ENCODE measurements at places on chromosomes 2 and 18.

DNA sequence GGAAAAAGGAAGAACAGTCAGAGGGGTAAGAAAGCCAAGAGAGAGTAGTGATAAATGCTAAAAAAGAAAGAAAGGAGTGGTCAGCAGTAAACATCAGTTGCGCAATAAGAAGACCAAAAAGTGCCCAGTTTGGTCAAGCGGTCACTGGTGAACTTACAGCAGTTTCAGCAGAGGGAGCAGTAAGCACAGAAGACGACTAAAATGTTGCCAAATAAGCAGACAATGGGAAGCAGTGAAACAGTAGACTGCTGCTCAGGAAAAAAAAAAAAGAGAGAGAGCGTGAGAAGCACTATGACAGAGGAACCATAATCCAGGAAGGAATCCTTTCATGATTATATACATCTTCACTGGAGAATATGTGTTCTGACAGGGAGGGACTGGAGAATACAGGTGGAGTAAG, 45.8 kb downstream of the DNAJC10 start:
- DNase-seq, result no peak

- no peak for DNase-seq
Observed at GRCh38 chr2:29423061-29423666, 307.9 kb downstream of the CLIP4 start.

GRCh38 chr2:206176121-206176520, 16.4 kb downstream of the EEF1B2 start:
- no peak for DNase-seq

DNA sequence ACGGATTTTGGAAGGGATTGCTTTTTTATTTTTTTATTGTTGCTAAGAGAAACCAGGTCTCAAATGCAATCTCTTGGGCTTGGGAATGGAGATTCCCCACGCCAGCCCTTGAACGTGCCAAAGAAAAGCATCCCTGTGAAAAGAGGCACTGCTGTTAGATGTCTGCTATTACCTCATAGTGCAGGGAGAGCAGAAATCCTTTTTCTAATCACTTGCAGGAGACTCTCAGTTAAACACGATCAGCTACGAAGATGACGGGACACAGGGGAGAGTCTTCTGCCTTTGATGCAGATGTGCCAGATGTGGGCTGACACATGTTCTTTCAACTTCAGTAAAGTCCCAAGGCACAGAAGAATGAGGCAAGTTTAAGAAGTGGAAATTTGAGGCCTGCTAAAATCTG, 381.6 kb upstream of the TRIB2 start:
- no peak for DNase-seq

DNA sequence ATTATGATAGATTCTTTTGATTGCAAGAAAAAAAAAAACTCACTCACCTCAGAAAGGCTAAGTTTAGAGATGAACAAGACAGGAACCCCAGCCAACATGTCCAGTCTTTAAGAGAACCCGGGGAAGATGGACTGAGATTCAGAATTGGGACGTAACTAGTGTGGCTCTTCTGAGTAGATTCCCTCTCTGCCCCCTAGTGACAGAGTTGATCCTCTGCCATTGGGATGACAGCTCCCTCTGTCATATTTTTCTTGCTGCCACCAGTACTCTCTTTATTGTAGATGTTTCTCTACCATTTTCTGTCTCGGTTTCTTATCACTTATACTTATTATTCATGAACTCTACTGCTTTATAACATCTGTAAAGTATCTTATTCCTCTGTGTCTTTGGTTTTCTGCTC, 77.7 kb downstream of the GULP1 start:
- DNase-seq, result peak; percentile 41

GRCh38 chr2:1603059-1603458, 141.3 kb downstream of the PXDN start:
- no peak for DNase-seq

DNA sequence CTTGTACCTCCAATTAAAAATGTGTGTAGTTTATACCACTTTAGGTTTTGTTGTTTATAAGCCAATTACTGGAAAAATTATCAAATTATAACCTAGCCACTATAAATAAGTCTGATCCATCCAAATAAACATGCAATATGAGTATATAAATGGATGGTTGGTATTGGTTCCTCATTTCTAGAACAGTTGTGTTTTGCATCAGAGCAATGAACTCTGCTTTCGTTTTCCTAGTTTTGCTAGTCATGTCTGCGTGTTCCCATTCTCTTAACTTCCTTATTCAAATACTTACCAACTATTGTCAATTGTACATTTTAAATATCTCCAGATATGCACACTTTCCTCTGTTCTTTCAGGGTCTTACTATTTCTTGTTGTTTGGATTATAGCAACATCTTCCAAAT, 641.7 kb downstream of the NR4A2 start:
- DNase-seq, result no peak

GRCh38 chr2:37911296-37911873, 13.7 kb upstream of the RMDN2 start:
- DNase-seq, result no peak

GRCh38 chr2:238220892-238221521, 17.5 kb upstream of the ILKAP start:
- DNase-seq, result no peak

- DNase-seq, result no peak
Observed at GRCh38 chr2:9299161-9300100, 92.8 kb downstream of the ASAP2 start.

DNA sequence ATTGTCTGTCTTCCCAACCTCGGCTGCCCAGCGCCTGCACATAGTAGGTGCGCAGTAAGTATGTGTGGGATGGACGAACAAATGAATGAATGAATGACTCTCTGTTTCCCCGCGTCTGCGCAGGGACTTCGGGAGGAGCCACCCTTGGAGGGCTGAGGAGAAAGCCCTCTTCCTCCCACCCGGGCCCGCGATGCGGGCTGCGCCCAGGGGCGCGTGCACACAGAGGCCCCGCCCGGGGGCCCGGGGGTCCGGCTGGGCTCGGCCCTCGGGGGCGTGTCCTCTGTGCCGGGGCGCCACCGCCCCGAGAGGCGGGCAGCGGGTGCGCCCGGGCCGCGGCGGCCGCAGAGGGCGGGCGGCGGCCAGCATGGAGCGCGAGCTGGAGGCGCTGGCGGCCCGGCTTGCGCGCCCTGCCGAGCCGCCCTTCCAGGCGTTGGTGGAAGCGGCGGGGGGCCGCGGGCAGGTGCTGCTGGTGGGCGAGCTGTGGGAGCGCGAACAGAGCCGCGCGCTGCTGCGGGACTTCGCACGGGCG, at the start of gene C2orf72:
TSS of gene C2orf72 (plus strand) at position 322 of the 529 bp plus-strand sequence. CDS start at position 365, 43 bp downstream.
- DNase-seq, result peak; percentile 84

DNA sequence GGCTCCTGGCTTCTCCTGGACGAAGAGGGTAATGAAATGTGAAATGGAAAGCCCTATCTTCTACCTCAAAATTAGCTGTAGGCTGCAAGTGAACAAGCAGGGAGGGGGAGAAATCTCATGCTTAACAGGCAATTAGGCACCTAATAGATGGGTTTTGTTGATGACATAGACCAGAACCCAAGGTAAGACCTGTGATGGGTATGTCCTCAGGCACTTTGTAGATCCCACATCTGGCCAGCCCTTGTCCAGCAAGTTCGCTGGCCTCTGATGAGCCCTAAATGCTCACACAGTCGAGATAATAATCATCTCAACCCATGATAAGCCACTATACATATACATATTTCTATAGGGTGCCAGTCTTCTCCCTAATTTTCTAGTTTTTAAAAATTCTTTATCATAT, 82.6 kb downstream of the MARCO start:
- DNase-seq, result no peak

DNA sequence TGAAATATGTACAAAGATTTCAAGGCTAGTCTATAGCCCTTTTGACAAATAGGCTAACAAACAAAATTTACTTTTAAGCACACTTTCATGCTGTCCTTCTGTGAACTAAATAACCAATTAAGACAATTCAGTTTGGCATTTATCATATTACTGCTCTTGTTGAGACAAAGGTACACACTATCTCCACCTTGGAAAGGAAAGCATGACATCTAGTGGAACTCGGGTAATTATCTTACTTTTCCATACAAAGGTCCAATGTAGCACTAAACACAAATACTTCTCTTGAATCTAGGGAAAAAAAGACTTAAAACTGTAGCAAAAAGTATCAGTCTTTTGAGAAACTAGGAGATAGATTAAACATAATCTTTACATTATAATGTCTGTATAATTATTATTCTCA, 125.0 kb upstream of the CD226 start:
- DNase-seq, result no peak

- no peak for DNase-seq
Observed at GRCh38 chr18:10660179-10660884, 134.5 kb downstream of the NAPG start.

GRCh38 chr18:68484241-68484640, 230.7 kb downstream of the TMX3 start:
- no peak for DNase-seq

- DNase-seq, result no peak
Observed at GRCh38 chr2:236583621-236584203, 14.1 kb downstream of the ACKR3 start.

- no peak for DNase-seq
Observed at GRCh38 chr2:12296915-12297314, 419.8 kb upstream of the TRIB2 start.

DNA sequence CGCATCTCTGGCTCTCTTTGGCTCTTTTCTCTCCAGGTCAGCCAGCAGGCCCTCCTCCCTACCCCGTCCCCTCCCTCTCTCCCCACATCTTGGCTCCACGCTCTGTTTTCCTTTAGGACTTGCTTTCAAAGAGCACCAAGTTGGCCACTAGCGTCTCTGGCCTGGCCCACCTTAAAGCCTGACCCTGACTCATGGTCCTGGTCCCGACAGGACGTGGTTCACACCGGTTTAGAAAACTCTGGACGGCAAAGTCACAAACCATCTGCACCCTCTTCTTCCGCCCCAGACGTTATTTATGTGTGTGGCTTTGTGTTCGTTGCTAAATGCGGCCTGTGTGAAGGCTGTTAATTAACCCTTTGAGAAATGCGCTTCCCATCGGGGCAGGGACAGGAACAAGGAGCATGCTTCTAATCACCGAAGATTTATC, 169.0 kb upstream of the HAAO start:
- no peak for DNase-seq

GRCh38 chr18:9711361-9712129, 3.4 kb downstream of the RAB31 start:
- DNase-seq, result no peak

GRCh38 chr18:9810299-9810698, 75.5 kb upstream of the TXNDC2 start:
- DNase-seq, result no peak

- DNase-seq, result no peak
Observed at GRCh38 chr18:35267809-35268208, 22.2 kb downstream of the ZSCAN30 start.

DNA sequence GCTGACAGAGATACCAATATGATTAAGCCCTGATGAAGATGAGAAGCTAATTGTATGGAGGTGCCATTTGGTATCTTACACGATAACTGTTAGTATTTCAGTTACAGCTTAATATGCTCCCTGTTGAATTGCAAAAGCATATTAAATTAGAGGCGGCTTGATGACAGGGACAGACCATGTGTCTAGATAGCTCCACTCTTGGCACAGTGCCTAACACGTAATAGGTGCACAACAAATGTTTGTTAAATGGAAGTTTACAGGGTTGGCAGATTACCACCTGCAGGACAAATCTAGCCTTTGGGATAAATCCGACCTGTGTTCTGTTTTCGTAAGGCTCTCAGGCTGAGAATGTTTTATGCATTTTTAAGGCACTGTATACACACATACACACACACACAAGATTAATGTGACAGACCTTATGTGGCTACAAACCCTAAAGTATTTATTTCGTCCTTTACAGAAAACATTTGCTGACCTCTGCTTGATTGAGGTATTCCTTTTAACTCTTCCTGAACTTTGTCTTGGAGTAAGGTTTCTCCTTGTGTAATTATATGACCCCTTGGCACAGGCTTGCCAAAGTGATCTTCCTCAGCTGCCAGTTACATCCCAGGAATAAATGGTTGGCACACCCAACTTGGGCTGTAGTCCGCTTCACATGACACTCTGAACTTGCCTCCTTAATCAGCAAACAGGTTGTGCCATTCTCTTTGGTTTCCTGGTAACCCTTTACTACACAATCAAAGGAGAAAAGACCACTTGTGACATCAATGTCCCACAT, 348.9 kb downstream of the HRH4 start:
- DNase-seq, result no peak

GRCh38 chr18:13457327-13457726, 238.8 kb downstream of the LDLRAD4 start:
- DNase-seq, result no peak

- DNase-seq, result peak; percentile 70
Observed at GRCh38 chr2:74267068-74267467, 68.7 kb downstream of the MTHFD2 start.

GRCh38 chr2:241310917-241311566, 4.4 kb downstream of the HDLBP start:
- DNase-seq, result no peak

DNA sequence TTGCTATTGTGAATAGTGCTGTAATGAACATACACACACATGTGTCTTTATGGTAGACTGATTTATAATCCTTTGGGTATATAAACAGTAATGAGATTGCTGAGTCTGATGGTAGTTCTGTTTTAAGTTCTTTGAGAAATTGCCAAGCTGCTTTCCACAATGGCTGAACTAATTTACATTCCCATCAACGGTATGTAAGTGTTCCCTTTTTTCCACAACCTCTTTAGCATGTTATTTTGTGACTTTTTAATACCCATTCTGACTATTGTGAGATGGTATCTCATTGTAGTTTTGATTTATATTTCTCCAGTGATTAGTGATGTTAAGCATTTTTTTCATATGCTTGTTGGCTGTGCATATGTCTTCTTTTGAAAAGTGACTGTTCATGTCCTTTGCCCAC, 86.7 kb downstream of the TTC27 start:
- no peak for DNase-seq

DNA sequence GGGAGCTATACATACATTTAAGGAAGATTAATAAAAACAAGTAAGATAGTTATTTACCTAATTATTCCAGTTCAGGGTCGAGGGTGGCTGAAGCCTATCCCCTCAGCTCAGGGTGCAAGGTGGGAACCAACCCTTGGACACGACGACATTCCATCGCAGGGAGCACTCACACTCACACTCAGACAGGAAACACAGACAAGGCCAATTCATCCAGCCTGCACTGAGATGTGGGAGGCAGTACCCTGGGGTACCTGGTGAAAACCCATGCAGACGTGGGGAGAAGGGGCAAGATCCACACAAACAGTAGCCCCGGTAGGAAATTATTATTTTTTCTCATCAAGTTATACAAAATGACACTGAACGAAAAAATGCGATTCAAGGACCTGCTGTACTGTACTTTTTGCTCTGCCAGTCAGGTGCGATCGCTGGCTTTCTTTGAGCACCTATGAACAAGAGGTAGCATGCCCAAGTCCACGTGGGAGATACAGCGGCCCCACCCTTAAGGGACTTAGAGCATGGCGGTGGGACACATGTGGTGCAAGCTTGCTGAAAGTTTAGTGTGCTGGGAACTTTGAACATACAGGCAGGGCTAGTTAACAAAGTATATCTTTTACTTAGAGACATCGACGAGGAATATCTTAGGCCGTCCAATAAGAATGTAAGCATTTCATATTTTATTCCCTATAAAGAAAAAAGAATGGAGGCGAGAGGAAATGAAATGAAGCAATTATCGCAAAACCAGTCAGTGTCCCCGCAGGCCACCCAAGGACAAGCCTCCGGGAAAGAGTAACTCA, 624 bp downstream of the METTL8 start:
- peak; percentile 14 for DNase-seq

Data from iPS-NIHi11 (cell line).